ENCODE measurements at places on chromosomes 16 and 17. TPM values are rescaled to one million over a fixed set of nuclear protein-coding genes. Genes with fewer than 3 reads are reported as not detected.

DNA sequence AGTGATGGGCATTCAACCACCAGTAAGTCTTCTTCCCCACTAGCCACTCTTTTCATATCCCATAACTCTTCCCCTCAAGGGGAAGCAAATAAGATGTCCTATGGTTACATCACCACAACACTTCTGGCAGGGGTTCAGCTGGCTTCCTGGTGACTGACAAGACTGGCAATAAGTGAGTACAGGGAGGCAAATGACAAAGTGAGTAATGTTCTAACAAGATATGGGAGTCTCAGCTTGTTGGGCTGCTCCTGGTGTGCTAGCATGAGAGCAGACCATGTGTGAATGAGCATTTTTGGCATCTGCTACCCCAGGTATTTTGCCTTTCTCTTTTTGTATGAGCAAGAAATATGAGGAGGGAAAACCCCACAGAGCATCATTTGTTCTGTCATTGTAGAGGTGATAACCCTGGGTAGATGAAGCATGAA is 9.9 kb downstream of the TMIGD1 start:
- DNase-seq = no peak

GRCh38 chr17:850851-851763 is 69.0 kb downstream of the MRM3 start:
- no peak for DNase-seq

DNA sequence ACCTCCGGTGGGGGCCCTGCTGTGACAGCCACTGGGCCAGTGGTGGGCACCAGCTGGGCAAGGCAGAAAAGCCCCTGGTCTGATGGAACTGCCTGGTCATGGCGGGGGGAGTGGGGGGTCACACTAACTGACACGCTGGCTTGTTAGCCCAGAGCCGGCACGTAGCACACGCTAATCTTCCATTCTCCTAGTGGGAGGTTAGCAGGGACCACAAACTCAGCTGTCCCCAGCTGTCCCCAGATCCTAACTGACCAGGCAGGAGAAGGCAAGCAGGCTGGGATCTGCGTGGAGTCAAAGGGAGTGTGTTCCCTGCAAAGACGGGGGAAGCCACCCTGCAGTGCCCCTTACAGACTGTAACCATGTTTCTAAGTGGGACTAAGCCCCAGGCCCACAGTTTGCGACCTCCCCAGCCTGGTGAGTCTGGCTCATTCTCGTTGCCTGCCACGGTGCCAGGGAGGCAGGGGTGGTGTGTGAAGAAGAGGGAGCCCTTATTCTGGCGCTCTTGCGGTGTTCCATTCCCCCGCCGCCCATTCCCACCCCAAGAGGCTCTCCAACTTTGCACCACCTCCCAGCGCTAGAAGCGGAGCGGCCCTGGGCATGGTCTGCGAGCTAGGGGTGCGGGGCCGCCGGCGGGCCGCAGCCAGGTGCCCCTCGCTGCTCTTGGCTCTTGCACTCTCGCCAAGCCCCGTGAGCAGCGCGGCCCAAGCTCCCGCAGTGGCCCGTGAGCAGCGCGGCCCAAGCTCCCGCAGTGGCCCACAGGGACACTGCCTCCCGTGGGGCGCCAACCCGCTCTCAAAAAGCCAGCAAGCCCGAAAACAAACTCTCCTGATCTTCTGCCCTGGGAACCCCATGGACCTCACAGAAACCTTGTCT is 12.1 kb upstream of the ZNF423 start:
- no peak for DNase-seq

DNA sequence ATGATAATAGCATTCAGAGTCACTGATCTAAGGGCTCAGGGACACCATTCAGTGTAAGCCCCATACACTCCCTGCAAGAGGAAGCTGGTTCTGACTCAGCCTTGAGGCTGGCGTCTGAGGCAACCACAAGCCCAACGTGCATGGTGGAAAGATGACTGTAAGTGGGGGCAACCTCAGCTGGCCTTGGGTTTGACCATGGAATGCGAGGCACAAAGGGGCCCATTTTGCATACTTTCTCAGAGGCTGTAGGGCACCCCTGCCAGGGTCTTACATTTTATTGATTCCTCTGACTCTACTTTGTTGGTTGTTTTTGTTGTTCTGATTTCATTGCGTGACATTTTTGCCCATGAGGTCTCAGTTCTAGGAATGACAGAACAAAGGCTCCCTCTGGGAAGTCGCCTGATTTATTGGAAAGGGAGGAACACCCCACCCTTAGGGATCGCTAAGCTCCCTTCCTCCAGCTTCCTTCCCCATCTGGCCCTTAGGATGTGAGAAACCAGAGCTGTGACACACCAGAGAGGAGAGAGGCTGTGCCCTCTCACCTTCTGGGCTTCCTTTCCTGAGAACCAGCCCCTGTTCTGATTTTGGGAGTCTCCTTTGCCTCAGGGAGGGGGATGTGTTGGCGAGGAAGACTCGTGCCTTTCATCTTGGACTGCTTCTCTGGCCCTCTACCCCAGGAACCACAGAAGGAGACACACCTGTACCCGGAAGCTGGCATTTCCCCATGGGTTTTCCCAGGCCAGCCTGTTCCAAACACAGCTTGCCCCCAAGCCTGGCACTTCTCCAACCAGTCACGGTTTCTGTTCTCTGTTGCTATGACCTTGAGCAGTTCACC is 5.6 kb upstream of the CIITA start:
- no peak for DNase-seq

- DNase-seq = no peak
Observed at GRCh38 chr16:11218604-11218962, 37.4 kb downstream of the SOCS1 start.

- DNase-seq = no peak
Observed at GRCh38 chr16:870856-871561, 70.5 kb upstream of the GNG13 start.

DNA sequence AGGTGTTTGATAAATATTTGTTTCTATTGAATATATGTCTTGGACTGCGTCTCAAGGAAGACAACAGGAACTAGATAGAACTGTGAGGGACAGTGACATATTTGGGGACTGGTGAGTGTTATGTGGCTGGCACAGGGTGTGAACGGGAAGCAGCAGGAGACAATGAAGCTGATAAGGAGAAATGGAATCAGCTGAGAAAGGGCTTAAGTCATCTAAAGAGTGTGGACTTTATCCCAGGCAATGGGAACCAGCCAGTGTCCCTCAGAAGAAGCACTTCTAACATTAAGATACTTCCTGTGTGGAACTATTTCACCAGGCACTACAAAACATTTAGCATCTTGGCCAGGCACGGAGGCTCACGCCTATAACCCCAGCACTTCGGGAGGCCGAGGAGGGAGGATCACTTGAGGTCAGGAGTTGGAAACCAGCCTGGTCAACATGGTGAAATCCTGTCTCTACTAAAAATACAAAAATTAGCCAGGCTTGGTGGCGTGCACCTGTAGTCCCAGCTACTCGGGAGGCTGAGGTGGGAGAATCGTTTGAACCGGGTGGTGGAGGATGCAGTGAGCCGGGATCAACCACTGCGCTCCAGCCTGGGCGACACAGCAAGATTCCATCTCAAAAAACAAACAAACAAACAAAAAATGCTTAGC is 41.2 kb downstream of the ARHGAP17 start:
- DNase-seq = no peak

DNA sequence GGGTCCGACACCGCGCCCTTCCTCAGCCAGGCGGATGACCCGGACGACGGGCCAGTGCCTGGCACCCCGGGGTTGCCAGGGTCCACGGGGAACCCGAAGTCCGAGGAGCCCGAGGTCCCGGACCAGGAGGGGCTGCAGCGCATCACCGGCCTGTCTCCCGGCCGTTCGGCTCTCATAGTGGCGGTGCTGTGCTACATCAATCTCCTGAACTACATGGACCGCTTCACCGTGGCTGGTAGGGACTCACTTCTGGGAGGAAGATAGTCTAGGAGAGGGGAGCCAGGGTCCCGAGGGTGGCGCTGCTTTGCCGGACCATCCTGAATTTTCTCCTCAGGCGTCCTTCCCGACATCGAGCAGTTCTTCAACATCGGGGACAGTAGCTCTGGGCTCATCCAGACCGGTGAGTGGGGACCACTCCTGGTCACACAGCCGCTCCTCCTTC is 601 bp downstream of the SPNS1 start:
- DNase-seq = no peak

DNA sequence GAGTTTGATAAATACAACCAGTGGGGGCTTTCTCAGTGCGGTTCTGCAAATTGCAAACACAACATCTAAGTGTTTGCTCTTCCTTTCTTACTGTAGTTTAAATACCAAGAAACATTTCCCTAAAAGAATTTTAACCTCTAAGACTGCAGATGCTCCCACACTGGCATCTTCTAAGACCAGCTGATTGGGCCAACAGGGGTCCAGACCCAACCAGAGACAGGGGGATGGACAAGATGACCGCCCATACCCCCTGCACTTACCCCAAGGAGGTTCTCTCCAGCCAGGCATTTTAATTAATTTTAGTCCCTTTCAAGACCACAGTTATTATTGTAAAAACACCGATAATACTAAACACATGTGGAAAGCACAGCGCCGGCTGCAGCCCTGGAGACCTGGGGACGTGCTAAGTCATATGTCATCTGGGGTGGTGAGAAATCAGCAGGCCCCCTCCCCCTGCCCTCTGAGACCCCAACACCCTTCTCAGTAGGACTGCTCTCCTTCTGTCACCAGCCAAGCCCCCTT is 242.3 kb downstream of the SOX9 start:
- DNase-seq = no peak

GRCh38 chr17:48013876-48014594 is 23.6 kb downstream of the COPZ2 start:
- DNase-seq = no peak

Gene NLRC3
- total RNA-seq = 1.2 TPM

Gene HLF
- 7.7 TPM for total RNA-seq
